NCI-H1930 (cell line): ENCODE measurements at places on chromosomes 12 and 14.
A peak's percentile ranks its signal among the peaks of the same experiment; 100 is the strongest.

DNA sequence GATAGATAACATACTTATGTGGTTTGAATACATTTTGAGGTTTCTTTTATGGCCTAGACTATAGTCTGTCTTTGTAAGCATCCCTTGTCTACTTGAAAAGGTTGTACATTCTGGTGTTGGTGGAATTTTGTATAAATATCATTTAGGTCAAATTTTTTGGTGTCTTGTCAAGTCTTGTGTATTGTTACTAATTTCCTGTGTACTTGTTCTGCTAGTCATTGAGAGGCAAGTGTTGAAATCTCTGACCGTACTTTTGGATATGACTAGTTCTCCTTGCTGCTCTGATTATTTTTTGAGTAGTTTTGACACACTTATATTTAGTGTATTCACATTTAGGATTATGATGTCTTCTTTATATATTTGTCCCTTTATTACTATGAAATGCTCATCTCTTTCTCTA is 219.6 kb downstream of the CCDC91 start:
- no peak for DNase-seq

DNA sequence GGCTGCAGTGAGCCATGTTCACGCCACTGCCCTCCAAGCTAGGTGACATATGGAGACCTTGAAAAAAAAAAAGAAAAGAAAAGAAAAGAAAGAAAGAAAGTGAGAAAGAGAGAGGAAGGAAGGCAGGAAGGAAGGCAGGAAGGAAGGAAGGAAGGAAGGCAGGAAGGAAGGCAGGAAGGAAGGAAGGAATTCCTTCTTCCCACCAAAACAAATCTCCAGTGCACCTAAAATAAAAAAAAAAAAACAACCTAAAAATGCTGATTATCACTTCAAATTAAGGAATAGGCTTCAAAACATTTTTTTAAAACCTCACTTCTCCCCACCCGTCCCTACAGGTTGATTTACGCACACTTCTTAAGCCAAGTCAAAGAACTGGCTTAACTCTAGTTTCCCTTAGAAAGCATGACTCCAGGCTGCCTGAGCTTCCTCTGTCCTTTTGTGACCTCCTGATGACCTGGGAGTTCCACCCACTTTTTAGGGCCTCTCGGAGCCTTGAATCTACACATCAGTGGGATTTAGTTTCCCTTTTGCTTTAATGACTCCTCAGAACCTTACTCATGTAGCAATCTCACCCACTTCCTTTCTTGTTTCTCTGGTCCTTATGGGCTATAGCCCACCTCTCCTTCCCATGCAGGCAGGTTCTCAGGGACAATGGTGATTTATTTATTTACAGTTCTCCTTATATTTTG is 18.6 kb downstream of the DUSP6 start:
- no peak for DNase-seq

DNA sequence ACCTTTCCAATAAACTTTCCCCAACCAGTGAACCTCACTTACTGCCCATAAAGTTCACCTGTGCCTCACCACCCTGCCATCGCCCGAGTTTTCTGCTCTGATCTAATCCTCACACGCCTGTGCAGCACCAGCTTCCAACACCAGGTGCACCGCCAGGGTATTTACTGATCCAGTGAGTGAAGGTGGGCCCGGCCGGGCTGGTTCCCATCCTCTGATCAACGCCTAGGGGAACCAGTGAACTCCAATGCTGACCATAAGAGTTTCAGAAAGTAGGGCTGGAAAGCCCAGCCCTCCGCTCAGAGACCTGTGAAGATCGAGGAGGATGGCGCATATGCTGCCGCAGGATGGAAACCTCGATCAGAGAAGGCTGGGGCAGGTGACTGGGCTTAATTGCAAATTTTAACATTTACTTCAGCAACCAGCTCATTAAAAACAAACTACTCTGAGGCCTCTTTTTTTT is 685 bp upstream of the MYL6B start:
- DNase-seq = peak; percentile 62

- DNase-seq = no peak
These were observed 11.0 kb downstream of the ZFC3H1 start for GRCh38 chr12:71652656-71653055.

DNA sequence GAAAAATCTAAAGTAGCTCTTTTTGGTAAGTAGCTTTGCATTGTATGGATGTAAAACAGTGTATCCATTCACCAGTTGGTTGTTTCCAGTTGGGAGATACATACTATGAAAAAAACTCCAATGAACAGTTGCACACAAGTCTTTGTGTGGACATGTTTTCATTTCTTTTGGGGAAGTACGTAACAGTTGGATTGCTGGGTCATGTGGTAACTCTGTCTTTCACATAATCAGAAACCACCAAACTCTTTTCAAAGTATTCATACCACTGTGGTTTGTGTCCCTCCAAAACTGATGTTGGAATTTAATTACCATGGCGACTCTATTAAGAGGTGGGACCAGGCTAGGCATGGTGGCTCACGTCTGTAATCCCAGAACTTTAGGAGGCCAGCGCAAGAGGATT is 58.9 kb upstream of the RESF1 start:
- no peak for DNase-seq

GRCh38 chr12:3342051-3342450 is 149.0 kb upstream of the PRMT8 start:
- peak; percentile 61 for DNase-seq

DNA sequence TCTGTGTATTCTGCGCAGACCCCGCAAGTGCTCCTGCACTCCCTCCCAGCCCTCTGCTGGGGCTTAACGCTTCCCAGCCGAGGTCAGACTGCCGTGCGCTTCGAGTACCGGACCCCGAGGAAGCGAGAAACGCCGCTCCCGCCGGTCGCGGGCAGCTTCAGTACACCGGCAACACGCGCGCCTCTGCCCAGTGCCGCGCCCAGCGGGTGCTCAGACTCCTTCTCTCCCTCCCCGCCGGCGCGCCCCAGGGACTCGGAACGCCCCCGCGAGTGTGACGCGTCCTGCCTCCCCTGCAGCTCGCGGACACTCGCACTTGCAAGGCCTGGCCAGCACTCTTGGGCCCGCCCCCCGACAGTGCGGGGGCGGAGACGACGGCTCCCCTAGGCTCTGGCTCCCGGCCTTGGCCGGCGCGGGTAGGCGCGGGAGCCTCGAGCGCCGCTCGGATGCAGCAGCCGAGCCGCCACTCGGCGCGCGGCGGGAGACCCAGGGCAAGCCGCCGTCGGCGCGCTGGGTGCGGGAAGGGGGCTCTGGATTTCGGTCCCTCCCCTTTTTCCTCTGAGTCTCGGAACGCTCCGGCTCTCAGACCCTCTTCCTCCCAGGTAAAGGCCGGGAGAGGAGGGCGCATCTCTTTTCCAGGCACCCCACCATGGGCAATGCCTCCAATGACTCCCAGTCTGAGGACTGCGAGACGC is at the start of gene PTGER2:
Gene PTGER2, plus strand, starts transcription at position 410 of the 692 bp plus-strand sequence. Its CDS starts 237 bp downstream, at position 647.
- peak; percentile 30 for DNase-seq

GRCh38 chr14:69052181-69052601 is 73.1 kb upstream of the ACTN1 start:
- no peak for DNase-seq

GRCh38 chr12:50215033-50215432 is 47.9 kb upstream of the CERS5 start:
- DNase-seq = no peak
